CD14-positive monocyte (primary cell): ENCODE measurements at places on chromosomes 12 and 14.
A peak's percentile ranks its signal among the peaks of the same experiment; 100 is the strongest.

DNA sequence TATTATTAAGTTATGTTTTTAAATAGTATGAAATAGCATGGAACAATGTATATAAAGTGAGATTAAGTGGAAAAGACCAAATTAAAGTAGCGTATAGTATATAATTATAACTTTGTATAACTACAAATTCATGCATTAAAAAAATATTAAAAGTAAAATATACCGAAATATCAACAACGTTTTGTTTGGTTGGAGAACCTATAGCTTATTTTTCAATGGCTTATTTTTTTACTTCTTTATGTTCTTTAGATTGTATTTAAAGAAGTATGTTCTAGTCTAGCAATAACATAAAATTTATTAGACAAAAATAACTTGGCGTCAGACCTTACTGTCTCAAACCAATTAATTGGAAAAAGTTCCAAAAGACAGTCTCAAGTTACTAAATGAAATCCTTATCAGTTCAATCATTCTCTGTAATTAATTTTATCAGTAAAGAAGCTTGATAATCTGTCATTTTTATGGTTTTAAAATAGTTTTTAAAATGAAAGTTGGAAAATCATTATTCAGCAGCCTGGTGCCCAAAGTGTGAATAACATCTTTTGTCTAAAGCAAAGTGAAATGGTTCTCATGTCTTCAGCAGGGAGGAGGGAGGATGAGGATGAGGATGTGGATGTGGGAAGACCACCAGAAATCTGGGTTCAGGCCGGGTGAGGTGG lies 46.7 kb downstream of the IRAK3 start:
- no peak for DNase-seq

DNA sequence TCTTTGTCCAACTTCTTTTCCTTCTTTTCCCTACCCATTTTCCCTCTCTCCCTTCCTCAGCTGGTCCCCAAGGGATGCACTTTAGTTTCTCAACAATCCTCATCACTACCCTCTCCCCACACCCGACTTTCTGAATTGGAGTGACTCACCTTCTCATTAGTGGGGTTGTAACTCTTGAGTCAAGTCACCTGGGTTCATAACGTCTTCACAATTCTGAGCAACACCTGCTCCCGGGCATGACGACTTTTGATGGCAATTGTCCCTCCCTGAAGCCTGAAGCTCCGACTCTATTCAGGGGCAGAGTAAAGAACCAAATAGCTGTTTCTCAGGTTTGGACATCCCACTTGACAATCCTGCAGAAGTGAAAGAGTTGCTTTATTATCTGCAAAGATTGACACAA lies 82.7 kb upstream of the OTX2 start:
- no peak for DNase-seq

- DNase-seq, result no peak
Measured at GRCh38 chr12:12880537-12880936, 10.8 kb upstream of the GPRC5A start.

DNA sequence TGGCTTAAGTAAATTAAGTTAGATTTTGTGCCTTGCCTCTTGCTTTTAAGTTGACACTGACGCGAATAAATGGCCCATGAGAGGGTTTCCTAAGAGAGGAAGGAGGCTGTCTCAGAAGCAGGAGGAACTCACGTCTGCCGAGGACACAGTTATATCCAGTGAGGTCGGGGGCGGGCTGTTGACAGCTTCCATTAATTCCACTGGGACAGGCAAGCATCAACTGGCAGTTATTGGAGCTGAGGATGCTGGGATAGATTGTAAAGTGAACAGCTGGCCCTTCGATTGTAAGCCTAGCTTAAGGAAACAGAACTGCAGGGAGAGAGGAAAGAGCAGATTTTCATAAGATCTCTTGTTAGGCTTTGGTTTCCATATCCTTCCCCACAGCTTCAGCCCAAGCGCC lies 399.2 kb downstream of the IPO8 start:
- no peak for DNase-seq

- no peak for DNase-seq
Measured at GRCh38 chr12:7634561-7634960, 31.1 kb downstream of the APOBEC1 start.

- DNase-seq, result peak; percentile 15
Measured at GRCh38 chr14:106436310-106436905, 910.0 kb downstream of the TMEM121 start.

DNA sequence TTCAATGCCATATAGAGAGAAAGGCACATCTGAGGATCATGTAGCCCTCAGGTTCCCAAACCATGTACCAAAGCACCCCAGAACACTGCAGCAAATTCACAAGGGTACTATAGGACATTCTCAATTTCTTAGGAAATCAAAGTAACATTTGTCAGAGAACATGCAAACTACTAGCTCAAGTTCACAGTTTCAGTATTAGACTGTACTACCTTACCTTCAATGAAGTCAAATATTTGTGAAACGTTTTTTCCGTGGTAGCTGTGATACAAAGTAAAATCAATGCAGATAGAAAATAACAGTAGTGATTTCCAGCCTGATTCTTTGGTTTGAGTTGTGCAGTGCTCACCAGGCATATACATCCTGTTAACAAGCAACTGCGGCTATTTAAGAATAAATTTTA lies 197.1 kb downstream of the MED13L start:
- DNase-seq, result no peak

GRCh38 chr12:82299319-82300025 lies 58.7 kb downstream of the CCDC59 start:
- DNase-seq, result no peak

GRCh38 chr12:80400571-80400991 lies 43.5 kb upstream of the PTPRQ start:
- DNase-seq, result no peak

DNA sequence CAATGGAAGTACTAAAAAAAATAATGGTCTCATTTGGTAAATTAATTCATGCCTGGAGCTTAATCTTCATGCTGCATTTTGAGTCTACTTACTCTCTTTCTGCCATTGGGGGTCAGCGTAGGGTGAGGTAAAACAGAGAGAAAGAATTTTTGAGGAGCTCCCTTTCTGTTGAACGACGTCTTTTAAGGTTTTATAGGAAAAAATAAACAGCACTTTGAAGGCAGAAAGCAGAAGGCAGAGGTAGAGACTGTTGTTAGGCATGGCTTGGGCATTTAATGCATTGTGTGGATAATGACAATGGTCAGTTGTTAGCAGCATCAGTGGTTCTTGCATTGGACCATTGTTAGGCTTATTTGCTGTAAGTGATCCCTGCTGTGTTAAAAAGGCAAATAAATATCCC lies 557.2 kb upstream of the STXBP6 start:
- DNase-seq, result no peak
